Stimulated activated CD4-positive, alpha-beta T cell treated with anti-CD3 and anti-CD28 coated beads, Interleukin-2, amount 100 ng/mL, for 4 hours (primary cell): ENCODE measurements at places on chromosomes 6 and 20.

DNA sequence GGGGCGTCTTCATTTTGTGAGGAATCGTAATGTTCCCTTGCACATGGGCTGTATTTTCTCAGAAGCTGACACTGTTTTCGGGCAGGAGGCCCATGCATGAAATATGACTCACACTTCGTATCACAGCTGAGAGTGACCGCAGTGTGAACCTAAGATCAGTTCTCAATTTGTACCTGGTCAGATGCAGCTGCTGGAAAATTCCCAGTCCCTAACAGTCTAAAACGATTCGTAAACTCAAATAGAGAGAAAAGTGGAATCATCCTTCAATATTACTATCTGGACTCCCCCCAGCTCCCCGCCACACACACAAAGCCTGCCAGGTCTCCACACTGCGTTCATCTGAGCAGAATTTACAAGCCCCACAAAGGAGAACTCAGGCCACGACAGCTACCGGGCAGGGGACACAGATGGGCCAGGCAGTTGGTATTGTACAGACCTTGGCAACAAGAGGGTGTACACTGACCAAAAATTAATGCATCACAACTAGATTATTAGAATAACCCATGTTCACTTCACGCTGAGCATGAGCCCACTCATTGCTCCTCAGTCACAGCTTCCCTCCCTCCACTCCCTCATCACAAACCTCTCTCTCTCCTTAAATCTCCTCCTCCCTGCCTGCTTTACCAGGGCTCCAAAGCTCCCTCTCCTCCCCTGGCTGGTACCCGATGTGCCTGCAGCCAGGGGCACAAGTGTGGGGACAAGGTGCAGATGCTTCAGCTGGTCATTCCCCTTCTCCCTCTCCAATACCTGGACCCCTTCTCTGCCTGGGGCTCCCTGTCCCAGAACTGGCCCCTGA lies 488.4 kb downstream of the PREX1 start:
- no peak for DNase-seq

GRCh38 chr6:24391756-24392405 lies 10.9 kb upstream of the MRS2 start:
- DNase-seq: no peak

DNA sequence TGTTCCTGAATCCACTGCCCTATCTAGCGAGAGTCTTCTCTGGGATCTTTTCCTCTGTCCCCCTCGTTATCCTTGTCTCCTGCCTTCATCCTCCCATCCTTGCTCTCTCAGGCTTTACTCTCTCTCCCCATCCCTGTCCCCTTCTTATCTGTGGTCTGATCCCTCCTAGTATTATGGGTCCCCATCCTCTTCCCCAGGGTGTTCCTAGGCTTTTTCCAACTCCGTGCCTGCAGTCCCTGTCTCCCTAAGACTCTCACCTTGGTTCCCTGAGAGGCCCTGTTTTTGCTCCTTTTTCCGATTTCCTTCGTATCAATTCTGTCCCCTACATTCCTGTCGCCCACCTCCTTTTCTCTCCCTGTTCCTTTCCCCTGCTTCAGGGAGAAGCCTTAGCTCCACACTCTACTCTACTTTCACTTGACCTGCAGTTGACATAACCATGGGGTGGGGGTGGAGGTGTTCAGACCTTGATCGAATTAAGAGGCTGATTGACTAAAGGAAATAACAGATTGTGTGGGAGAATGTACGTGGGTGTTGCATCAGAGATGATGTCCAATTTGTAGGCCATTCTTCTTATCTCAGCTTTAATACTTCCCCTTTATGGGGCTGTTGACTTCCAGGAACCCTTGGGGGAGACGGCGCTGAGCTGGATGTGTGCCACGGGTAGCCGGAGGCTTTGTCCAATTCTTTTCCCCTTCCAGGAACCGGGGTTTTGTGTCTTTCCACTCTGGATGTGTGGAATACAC lies 905 bp downstream of the PPARD start:
- DNase-seq: no peak

- DNase-seq: no peak
Measured at GRCh38 chr20:15396900-15397299, 1059.5 kb upstream of the FLRT3 start.
